DMS153 (cell line): ENCODE measurements at places on chromosomes 2 and 18.

GRCh38 chr2:178807227-178808008 lies at the start of gene TTN:
Gene TTN, minus strand, starts transcription at chr2:178807423. Its CDS starts 2,781 bp downstream, at chr2:178804642.
- DNase-seq = no peak

DNA sequence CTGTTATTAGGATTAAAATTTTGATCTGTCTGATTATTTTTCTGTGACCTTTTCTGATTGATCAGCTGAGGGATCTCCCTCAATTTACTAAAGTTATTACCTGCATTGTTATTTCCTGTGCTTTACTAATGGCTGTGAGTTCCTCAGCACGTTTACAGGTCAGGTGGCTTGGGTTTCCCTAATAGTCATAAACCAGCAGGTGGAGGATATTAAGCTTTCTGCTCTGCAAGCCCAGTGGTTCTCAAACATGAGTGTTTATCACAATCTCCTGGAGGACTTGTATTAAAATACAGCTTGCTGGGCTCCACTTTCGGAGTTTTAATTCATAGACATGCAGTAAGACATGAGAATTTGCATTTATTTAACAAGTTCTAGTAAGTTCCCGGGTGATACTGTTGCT lies 22.4 kb upstream of the UGP2 start:
- peak; percentile 60 for DNase-seq

DNA sequence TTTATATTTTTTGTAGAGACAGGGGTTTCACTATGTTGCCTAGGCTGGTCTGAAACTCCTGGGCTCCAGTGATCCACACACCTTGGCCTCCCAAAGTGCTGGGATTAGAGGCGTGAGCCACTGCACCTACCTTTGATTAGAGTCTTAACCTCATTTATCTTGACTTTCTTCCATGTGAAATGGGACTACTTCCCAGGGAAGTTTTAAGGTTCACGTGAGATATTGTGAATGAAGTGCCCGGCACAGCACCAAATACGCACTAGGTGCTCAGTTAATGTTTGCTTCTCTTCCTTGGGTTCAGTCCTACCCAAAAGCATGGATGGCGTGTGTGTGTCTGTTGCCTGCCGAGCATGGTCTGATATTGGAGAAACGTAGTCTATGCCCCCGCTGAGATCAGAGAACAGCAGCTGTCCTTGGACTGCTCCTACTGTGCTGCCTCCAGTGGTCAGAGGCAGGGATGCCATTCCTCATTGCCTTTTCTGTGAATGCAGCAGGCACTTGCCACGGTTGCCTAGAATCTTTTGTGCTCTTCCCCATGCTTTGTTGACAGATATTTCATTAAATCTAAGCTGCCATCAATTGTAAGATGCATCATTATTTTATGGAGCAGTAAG lies 12.3 kb upstream of the TFCP2L1 start:
- no peak for DNase-seq

GRCh38 chr2:97991081-97991856 lies 4.5 kb downstream of the TMEM131 start:
- no peak for DNase-seq

- DNase-seq = no peak
Measured at GRCh38 chr2:120468136-120468535, 122.2 kb downstream of the INHBB start.

- no peak for DNase-seq
Measured at GRCh38 chr2:71748227-71748626, 294.9 kb downstream of the DYSF start.

- DNase-seq = no peak
Measured at GRCh38 chr18:2662990-2663389, 7.5 kb downstream of the SMCHD1 start.

- no peak for DNase-seq
Measured at GRCh38 chr2:174683392-174683759, 80.9 kb downstream of the CHRNA1 start.

DNA sequence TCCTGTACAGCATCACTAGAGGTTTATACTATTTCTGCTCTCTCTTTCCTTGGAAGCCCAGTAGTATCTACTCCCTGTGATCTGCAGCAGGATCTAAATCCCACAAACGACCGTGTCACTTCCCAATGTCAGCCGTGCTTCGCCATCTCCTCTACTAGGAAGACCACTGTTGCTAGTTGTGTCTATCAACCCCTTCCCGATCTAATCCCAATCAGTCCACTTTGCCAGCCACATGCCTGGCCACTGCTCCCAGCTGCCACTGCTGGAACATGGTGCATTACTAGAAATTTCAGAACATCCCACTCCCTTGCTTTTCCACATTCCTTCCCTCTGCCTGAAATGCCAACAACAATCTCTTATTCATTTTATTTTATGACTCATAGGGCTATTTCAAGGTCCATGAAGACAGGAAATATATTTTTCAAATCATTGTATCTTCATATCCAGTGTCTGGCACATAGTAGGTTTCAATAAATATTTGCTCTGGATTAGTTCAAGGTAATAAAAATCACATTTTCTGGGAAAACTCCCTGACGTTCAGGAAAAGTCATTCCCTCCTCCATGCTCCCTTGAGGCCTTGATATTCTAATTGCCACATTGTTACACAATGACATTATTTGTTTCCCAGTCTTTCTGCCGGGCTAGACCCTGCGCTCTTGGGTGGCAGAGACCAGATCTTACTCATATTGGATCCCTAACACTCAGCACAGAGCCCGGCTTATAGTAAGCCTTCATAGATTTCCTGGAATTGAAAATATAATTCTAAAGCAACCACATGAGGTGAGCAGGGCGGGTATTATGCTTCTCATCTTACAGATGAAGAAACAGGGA lies 2.1 kb upstream of the TRIB2 start:
- no peak for DNase-seq

- DNase-seq = peak; percentile 14
Measured at GRCh38 chr2:45008296-45009129, 739 bp downstream of the SIX2 start.

DNA sequence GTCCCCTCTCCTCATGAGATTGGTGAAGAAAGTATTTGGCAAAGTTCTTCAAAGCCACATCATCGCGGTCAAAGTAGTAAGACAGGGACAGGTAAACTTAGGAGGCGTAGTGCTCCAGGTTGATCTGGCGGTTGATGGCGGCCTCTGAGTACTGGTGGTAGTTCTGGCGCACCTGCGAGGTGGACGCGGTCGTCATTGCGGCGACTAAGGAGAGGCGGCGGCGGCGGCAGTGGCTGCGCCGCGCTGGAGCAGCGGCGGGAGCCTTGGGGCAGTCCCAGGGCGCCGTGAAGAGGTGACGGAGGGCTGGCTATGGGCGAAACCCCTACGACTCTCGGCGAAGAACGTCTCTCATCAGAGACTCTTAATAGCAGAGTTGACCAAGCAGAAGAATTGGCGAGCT lies 107.2 kb upstream of the UBE2E3 start:
- DNase-seq = no peak

GRCh38 chr18:45317948-45318640 lies 297.2 kb upstream of the SLC14A2 start:
- DNase-seq = peak; percentile 42

DNA sequence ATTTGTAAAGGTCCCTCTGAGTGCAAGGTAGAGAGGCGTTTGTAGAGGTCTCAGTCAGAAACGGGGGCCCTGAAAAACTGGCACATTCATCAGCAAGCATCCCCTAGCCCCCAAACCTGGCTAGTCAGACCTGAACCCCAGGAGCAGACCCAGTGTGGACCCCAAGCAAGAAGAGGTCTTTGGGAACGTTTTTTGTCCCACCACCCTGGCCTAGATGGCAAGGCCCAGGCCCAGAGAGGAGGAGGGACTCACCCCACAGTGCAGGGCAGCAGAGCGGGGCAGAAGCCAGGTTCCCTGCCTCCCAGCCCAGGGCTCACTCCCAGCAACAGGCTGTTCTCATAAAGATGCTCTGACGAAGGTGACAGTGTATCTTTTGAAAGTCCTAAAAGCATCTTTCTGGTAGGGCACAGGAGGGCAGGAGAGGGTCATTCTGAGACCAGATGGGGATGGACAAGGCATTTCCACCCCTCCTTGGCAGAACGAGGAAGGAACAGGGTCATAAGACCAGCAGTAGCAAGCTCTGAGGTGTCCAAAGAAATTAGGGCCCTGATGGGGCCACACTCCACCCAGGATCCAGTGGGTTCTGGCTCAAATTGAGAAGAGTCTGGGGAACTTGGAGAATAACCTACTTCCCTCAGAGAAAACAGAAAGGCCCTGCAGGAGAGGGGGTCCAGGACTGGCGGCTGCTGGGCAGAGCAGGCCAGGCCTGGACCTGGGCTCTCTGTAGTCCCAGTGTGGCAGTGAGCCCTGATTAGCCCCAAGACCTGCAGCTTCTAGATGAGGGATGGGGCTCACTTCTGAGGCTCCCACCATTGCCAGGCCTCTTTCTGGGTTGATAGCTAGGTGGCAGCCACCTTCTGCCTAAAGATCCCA lies 18.2 kb downstream of the ADRA2B start:
- DNase-seq = no peak

- no peak for DNase-seq
Measured at GRCh38 chr2:171568089-171568488, 45.8 kb downstream of the CYBRD1 start.

DNA sequence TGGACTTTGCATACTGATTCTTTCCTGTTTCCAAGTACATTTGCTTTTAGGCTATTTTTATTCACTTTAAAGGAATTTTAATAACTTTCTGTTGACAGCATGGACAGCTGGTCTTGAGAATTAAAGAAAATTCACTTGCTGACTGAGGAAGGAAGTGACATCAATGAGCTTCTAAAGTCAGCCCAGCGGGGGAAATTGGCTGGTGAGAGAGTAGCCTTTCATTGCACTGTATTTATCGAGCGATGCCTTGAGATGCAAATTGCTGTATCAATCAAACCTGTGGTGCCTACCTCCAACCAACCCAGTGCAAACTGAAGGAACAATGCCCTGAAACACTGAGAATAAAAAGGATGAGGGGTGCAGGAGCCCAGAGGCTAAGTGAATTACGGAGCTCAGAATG lies 91.4 kb upstream of the AQP4 start:
- DNase-seq = no peak

DNA sequence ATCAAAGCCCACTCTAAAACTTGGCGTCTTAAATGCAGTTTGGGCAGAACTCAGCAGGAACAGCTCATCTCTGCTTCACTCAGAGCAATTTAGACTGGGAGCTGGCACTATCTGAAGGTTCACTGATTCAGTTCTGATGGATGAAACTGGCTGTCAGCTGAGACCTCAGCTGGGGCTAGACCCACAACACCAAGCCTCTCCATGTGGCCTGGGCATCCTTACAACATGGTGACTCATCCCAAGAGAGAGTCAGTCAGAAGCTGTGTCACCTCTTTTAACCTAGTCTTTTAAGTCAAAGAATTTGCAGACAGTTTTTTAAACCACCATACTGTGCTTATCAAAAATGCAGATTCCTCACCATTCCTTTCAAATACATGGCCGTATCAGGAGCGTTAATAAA lies 62.6 kb upstream of the ZNF397 start:
- DNase-seq = no peak

GRCh38 chr2:37982847-37983246 lies 57.8 kb downstream of the RMDN2 start:
- no peak for DNase-seq

DNA sequence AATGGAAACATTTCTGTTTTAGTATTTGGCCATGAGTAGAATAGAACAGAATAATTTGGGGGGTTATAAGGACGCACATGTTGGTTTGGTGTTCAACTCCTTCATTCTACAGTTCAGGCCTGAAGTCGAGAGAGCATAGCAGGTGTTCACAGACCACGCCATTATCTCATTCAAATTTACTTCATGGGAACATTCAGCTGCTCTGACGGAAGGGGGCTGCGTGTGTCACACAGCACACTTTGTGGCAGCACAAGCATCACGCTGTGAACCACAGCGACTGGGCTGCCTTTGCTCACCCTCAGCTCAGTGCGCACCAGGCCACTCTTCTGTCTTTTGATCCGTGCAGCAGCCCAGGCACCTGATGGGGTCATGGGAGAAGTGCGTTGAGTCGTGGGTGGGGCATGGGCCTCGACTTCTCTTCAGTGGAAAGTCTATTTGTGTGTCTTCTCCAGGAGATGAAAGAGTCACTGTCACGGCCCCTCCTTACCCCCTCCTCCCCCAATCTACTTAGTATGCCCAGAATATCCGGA lies 348.6 kb upstream of the SALL3 start:
- no peak for DNase-seq

DNA sequence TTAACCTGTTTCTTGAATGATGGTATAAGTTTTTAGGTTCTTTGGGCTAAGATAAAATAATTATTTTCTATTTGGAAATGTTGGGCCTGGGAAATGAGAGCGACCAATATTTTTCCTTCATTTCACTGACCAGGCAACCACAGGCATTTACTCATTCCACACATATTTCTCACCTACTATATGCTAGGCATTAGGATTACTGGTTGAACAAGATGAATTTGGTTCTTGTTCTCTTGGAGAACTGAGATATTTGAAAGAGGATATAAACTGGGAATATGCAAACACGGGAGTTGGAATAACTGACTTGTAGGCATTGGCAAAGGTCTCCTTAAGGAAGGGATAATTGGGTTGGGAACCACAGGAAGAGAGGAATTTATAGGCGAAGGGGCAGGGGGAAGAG lies 3.9 kb upstream of the MYL1 start:
- DNase-seq = no peak

- DNase-seq = no peak
Measured at GRCh38 chr18:12248926-12249720, 5.0 kb upstream of the CIDEA start.

DNA sequence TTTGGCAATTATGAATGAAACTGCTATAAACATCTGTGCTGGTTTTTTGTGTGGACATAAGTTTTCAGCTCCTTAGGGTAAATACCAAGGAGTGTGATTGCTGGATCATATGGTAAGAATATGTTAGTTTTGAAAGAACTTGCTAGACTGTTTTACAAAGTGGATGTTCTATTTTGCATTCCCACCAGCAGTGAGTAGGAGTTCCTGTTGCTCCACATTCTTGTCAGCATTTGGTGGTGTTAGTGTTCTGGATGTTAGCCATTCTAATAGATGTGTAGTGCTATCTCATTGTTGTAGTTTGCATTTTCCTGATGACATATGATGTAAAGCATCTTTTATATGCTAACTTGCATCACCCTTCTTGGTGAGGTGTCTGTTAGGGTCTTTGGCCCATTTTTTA lies 304.6 kb downstream of the NUP35 start:
- no peak for DNase-seq
